ENCODE measurements at places on chromosomes 12 and 14. TPM values are rescaled to one million over a fixed set of nuclear protein-coding genes. Genes with fewer than 3 reads are reported as not detected.

DNA sequence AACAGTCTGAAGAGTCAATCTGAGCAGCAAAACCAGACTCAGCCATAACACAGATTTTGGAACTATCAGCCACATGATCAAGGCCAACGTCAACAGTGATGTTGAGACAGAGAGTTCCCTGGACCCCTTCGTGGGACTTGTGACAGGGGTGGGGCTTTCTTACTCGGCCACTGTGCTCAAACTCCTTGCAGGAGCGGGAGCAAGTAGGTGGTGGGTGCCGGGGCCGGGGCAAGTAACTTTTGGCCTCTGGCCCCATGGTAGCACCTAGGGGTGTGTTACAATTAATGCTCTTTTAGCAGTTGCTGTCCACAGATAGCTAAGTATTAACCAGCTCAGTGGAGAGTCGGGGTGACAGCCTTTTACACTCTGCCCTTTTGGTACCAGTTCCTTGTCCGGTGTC lies 384.4 kb downstream of the NUAK1 start:
- H3K4me3 ChIP-seq: no peak overlapping the region
- H3K27me3 ChIP-seq: no peaks in the 10 kb centered on the region
- H3K36me3 ChIP-seq: no peaks in the 10 kb centered on the region

DNA sequence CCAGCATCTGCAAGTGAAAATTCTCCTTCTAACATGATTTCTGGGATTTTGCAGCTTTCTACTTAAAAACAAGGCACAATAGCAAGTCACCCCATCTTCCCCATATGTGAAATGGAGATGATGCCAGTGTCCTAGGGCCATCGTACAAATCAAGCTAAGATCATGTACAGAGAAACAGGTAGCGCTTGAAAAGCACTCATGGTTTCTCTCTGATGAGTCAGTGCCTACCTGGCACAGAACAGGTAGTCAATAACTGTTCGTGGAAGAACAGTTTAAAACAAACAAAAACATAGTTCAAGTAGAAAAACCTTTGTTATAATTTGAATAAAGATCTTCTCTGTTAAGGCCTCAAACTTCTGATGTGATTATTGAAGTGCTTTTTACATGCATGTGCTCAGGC lies 46.9 kb downstream of the RAD52 start:
- no peaks in the 10 kb centered on the region for H3K27me3 ChIP-seq
- H3K4me3 ChIP-seq: no peak overlapping the region
- no peak for DNase-seq
- peaks cover 6% of the 10 kb centered on the region for H3K36me3 ChIP-seq
- H3K4me1 ChIP-seq: peaks cover 11% of the 10 kb centered on the region

- DNase-seq: no peak
- H3K27me3 ChIP-seq: no peaks in the 10 kb centered on the region
- no peaks in the 10 kb centered on the region for H3K36me3 ChIP-seq
- peaks cover 14% of the 10 kb centered on the region for H3K4me1 ChIP-seq
Measured at GRCh38 chr14:60215520-60216420, 33.3 kb upstream of the PPM1A start.

Gene HELB
- 31.9 TPM for total RNA-seq

DNA sequence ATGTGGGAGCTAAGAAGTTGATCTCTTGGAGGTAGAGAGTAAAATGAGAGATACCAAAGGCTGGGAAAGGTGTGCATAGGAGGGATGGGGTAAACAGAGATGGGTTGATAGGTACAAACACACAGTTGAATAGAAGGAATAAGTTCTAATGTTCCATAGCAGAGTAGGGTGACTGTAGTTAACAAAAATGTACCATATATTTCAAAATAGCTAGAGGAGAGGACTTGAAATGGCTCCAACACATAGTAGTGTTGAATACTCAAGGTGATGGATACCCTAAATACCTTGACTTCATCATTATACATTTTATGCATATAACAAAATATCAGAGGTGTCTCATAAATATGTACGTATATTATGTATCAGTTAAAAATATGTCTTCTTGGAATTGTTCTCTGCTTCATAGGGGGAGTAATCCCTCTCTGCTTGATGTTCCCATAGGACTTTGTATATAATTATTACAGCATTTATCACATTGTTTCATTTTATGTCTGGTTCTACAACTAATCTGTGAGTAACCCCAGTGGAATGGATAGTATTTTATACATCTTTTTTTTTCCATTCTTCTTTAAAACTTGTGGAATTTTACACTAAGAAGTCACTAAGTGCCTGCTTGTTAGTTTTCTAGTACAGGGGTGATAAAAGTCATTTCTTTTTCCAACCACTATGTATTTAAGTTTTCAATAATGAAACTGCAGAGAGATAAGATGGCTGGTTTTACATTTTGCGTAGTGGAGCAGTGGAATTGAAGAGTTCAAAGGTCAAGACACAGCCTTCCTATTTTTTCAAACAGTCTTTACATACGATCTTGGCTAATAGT lies 1940.0 kb upstream of the SEL1L start:
- no peaks in the 10 kb centered on the region for H3K36me3 ChIP-seq
- no peak for DNase-seq
- no peak overlapping the region for H3K4me3 ChIP-seq

DNA sequence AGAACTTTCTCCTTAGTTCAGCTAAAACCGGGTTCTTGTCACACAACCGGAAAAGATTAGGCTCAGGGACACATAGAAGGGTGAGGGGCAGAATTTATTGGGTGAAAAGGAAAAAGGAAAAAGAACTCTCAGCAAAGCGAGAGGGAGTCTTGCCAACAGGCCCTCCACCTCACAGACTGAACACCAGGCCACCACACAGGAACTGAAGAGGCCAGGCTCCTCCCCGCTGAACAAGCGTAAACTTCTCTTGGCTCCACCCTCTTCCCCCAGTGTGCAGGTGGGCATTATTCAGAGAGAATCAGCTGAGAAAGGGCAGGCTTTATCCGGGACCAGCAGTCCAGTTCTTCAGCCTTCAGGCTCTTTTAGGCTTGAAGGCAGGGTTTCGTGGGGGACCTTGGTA lies 125.6 kb upstream of the FGD4 start:
- H3K4me1 ChIP-seq: peaks cover 23% of the 10 kb centered on the region
- peak overlapping the region; percentile 90 for H3K27ac ChIP-seq
- DNase-seq: peak; percentile 50
- H3K4me3 ChIP-seq: peak overlapping the region; percentile 61

DNA sequence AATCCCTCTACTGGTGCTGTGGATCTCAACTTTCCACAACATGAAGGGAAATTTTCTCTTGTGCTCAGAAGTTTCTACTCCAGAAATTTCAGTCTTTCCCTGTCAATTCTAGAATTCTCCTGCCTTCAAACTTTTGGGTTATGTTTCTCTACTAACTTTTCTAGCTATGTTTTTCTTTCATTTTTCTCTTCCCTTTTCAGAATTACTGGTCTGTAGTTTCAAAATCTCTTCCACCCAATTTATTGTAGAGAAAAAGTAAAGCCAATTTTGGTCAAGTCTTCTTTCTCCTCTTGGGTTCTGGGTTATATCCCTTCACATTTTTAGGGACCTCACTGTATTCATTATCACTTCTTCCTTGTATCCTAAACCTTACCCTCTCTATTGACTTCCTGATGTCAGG lies 18.9 kb downstream of the CNTN1 start:
- DNase-seq: no peak
- no peak overlapping the region for H3K27ac ChIP-seq
- no peak overlapping the region for H3K4me3 ChIP-seq
- H3K27me3 ChIP-seq: no peaks in the 10 kb centered on the region

Data from activated T-cell treated with anti-CD3 and anti-CD28 coated beads, Interleukin-2, amount 50 U/mL, for 72 hours (primary cell).